NCI-H446 treated with DMSO at 0.1 percent for 48 hours (cell line): ENCODE measurements at places on chromosomes 4 and X.

DNA sequence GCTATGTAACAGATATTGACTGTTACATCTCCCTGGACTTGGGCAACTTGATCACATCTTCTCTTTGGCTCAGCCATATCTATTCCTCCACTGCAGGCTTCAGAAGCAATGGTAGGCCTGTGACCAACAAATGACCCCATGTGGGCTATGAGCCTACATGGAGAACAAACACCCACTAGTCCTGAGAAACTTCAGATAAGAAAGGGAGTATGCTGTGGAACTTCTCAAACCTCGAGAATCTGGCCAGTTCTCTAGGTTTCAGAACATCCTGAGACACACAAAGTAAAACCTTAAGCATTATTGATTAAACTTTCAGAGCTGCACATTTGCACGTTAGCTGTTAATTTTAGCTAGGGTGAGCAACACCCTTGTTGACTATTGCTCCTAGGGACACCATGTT, 16.3 kb downstream of the RBMX2 start:
- no peak for DNase-seq

DNA sequence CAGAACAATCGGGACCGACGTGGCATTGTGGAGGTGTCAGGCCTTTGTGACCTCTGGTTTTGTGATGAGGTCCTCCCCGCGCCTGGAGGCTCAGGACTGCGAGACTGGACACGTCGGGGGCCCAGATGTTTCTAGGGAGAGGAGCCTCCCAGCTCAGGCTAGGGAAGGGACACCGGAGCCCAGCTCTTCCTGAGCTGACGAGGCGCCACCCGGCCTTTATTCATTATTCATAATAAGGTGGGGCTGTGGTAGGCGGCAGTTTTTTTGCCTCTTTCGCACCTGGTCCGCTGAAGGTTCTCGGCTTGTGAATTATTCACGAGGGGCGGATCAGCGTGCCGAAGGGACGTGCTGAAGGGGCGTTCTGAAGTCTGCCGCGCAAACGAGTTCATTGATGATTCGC, 2.3 kb upstream of the UBA1 start:
- no peak for DNase-seq

- no peak for DNase-seq
Measured at GRCh38 chrX:124030520-124030919, 69.0 kb downstream of the STAG2 start.

GRCh38 chr4:112296949-112297880, at the start of gene ALPK1:
ALPK1 (plus strand) TSS chr4:112297369.
- DNase-seq = peak; percentile 16

- no peak for DNase-seq
Measured at GRCh38 chrX:69107231-69107739, 58.0 kb downstream of the PJA1 start.

- no peak for DNase-seq
Measured at GRCh38 chr4:69984030-69984443, 11.7 kb upstream of the STATH start.

DNA sequence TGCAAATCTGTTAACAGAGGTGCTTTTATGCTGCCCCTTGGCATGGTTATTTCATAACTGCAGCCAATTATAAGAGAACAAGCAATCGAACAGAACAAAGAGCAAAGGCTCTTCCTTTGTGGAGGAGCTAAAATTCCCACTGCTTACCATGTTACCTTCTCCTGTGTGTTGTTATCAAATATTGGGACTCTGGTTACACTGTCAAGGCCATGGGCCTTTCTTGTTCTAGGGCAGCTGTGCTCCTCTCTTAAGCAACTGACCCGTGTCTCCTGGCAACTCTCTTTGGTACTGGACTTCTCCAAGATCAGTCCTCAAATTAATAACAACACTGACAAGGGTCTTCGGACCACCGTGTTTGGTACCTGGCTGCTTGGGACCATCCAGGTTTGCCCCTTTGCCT, 12.1 kb upstream of the OPN1LW start:
- no peak for DNase-seq

DNA sequence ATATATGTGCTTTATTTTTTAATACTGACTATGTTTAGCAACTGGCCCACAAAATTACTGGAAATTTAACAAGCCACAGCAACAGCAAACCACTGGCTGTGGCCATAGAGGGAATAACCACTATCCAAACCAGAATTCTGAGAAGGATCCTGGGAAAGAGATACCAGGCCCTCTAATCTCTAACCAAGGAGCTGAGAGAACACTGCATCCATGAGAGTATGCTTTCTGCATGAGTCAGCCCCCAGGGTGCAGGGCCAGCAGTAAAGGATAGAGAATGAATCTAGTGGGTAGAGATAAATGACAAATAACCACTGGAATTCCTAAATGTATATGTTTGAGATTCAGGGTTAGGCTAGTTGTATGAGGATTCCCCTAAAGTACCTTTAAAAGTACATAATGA, 221.8 kb downstream of the KIT start:
- DNase-seq = no peak

GRCh38 chr4:84708406-84709135, 125.6 kb downstream of the CDS1 start:
- DNase-seq = no peak

DNA sequence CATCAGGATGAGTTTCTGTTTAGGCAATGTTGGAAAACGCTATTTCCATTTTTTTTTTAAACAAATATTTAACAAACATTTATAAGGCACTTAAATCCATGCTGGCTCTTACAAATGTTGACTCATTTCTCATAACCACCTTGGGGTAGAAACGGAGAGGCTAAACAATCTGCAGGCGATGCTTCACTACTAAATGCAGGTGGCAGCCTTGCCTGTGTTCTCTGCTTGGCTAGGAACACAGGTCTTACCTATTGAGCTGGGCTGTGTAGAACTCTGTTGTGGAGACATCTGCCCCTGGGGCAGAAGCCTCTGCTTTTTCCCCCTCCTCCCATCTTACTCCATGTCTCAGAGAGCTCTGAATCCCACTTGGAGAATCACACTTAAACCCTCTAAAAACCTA, 1.4 kb upstream of the CXCL1 start:
- no peak for DNase-seq

- no peak for DNase-seq
Measured at GRCh38 chr4:109658871-109659410, 44.3 kb downstream of the CASP6 start.
